Placental epithelial cell (primary cell): ENCODE measurements at places on chromosomes 4 and X. TPM values are rescaled to one million over a fixed set of nuclear protein-coding genes. Genes with fewer than 3 reads are reported as not detected.

Gene PNMA5
- not detected in 2 replicates for total RNA-seq

Gene CYLC1
- not detected in 2 replicates for total RNA-seq

Gene SSX1
- not detected in 2 replicates for total RNA-seq

Gene EGF
- total RNA-seq = 2.0 and 2.1 TPM in 2 replicates

Gene GCNA
- 2.3 and 4.7 TPM in 2 replicates for total RNA-seq
